ENCODE measurements at places on chromosomes 6 and 20.
A peak's percentile ranks its signal among the peaks of the same experiment; 100 is the strongest.

DNA sequence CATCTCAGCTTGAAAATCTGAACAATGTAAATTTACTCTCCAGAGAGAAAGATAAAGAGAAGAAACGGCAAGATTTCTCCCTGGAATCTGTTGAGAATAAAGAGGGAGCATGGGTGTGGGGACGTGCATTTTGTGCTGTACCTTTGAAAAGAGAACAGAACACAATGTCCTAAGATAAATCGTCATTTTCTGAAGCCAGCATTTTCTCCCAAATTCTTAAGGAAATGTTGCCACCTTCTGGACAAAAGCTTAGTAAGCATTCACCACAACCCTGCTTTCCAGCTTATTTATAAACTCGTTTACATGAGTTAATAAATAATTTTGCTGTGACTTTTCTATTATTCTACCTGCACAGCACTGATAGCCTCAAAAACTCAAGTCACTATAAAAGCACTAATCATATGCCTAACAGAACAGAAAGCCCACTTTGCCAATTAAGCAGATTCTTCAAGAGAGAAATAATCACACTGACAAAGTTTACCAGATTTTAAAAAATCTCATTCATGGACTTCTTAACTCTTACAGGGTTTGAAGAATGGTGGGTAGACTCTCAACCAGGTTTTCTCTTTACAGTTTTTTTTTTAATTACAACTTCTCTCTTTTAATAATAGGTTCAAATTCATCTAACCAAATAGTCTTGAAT, 155.8 kb downstream of the MBOAT1 start:
- H3K4me3 ChIP-seq, result no peak overlapping the region
- no peak overlapping the region for H3K27ac ChIP-seq
- no peaks in the 10 kb centered on the region for H3K27me3 ChIP-seq
- DNase-seq, result no peak
- H3K36me3 ChIP-seq, result no peaks in the 10 kb centered on the region

GRCh38 chr6:128725271-128726233, 157.4 kb upstream of the LAMA2 start:
- no peaks in the 10 kb centered on the region for H3K36me3 ChIP-seq
- peaks cover 24% of the 10 kb centered on the region for H3K27me3 ChIP-seq
- H3K4me3 ChIP-seq, result no peak overlapping the region
- DNase-seq, result peak; percentile 23

GRCh38 chr20:11902285-11902697, 15.4 kb upstream of the BTBD3 start:
- peaks cover 2% of the 10 kb centered on the region for H3K36me3 ChIP-seq
- no peak for DNase-seq
- peaks cover 3% of the 10 kb centered on the region for H3K4me1 ChIP-seq
- no peak overlapping the region for H3K4me3 ChIP-seq
- H3K27ac ChIP-seq, result no peak overlapping the region
- H3K27me3 ChIP-seq, result no peaks in the 10 kb centered on the region

- no peaks in the 10 kb centered on the region for H3K36me3 ChIP-seq
- H3K4me3 ChIP-seq, result no peak overlapping the region
- H3K27me3 ChIP-seq, result no peaks in the 10 kb centered on the region
- no peak overlapping the region for H3K27ac ChIP-seq
- DNase-seq, result peak; percentile 7
These were observed 1729.5 kb downstream of the GRIK2 start for GRCh38 chr6:103122766-103123601.

DNA sequence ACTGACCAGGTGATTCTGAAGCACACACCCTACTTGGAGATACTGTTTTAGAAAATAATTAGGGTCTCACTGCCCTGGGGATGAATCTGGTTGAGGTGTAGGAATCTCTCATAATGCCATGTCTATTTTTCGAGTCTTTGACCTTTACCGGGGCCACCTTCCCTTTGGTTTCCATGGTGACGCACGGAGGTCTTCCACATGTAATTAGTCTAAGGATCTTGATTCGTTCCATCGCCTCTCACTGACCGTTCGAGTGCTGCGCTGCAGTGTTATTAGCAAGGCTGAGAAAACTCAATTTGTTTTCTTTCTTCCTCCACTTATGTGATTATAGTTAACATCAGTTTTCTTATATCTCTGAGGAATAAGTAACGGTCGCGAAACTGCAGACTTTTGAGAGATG, 144.3 kb upstream of the SPACA1 start:
- no peak for DNase-seq
- H3K27me3 ChIP-seq, result peaks cover 27% of the 10 kb centered on the region
- H3K27ac ChIP-seq, result no peak overlapping the region
- H3K4me1 ChIP-seq, result peaks cover 15% of the 10 kb centered on the region
- H3K36me3 ChIP-seq, result no peaks in the 10 kb centered on the region
